ENCODE measurements at places on chromosomes 3 and 15.

DNA sequence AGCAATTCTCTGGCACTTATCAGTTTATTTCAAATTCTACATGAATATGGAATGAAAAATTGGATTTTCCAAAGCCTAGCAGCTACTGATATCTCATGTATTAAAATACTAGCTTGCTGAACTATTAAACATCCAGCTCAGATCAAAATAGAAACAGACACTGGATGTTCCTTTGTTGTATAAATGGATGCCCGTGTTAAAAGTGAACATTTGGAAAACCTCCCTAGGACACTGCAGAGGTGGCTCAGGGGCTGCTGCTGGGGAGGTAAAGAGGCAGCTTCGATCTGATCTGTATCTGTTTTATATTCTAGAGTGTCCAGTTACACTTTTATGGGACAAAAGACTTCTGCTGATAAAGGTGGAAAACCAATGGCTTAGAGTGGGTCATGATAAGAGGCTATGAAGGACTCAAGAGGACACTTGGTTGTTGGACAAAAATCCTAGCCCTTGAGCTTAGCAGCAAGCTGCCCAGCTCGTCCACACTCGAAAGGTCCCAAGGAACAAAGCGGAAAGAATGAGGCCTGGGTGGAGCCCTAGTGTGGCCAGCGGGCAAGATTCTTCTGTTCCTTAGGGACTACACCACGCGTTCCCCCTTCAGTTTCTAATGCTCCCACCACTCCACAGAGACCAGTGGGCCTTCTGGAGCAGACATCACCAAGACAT lies 9.9 kb downstream of the MESD start:
- DNase-seq: no peak

DNA sequence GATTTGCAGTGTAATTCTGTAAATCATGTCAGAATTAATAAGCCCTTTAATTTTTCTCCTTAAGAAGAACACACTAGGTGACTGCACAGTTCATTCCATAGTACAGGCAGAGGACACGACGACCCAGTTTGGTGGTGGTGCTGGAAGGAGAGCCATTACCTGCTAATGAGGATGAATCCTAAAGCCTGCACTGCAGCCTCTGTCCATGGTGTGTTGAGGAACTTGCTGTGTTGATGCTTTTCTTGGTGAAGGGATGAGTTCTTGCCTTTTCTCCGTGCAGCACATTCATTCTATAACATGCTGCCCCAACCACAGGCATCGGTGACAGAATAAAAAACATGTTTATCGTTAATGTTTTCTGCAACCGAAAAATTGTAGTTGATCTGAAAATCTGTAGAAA lies 89.6 kb upstream of the VEPH1 start:
- no peak for DNase-seq

- no peak for DNase-seq
Measured at GRCh38 chr3:138578961-138579574, 15.0 kb downstream of the CEP70 start.

GRCh38 chr15:80233581-80233980 lies 18.4 kb downstream of the CTXND1 start:
- DNase-seq: no peak

- no peak for DNase-seq
Measured at GRCh38 chr3:6448011-6448410, 412.9 kb upstream of the GRM7 start.

- DNase-seq: no peak
Measured at GRCh38 chr3:10198761-10199649, 34.3 kb downstream of the IRAK2 start.

GRCh38 chr15:61888074-61888780 lies 172.0 kb downstream of the VPS13C start:
- DNase-seq: no peak

GRCh38 chr15:53437366-53437765 lies 322.1 kb downstream of the WDR72 start:
- no peak for DNase-seq

GRCh38 chr15:67109141-67110034 lies 44.0 kb downstream of the SMAD3 start:
- DNase-seq: no peak

- DNase-seq: no peak
Measured at GRCh38 chr15:74657846-74658245, 38.0 kb downstream of the EDC3 start.

DNA sequence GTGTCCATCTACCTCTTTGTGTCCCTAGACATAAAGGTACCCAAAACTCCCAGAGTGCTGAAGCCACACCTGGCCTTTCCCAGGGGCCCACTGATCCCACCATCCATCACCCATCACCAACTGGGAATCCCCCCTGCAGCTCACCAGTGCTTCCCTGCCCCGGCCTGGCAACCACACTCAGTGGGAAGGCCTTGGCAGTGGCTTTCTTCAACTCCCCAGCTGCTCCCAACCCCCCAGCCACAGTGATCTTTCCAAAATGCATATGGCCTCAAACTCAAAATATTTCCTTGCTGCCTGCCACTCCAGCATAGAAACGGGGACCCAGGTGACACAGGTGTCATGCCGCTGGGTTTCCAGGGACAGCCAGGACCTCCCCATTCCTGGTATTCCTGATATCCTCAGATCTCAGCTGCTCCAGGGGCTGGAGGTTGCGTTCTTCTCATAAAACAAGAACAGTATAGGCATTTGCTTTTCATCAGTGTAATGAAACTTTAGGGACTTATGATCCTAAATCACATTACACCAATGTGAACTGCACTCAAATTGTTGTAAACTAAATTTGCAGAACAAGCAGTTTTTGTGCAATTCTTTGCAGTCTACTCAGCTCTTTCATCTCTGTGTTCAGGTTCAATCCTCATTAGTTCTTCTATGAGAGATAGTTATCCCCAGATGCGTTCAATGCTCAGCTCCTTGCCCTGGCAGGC lies 1.3 kb downstream of the OCA2 start:
- no peak for DNase-seq

- no peak for DNase-seq
Measured at GRCh38 chr3:132694991-132695390, 27.2 kb downstream of the NPHP3 start.

- DNase-seq: no peak
Measured at GRCh38 chr3:155093261-155093660, 13.1 kb downstream of the MME start.

GRCh38 chr15:90710436-90711027 lies 6.6 kb upstream of the BLM start:
- DNase-seq: no peak

- DNase-seq: no peak
Measured at GRCh38 chr3:184261854-184262763, 756 bp upstream of the CAMK2N2 start.

GRCh38 chr3:192417017-192417416 lies 310.3 kb downstream of the FGF12 start:
- DNase-seq: no peak

GRCh38 chr3:42844412-42844713 lies 31.3 kb downstream of the CYP8B1 start:
- no peak for DNase-seq

DNA sequence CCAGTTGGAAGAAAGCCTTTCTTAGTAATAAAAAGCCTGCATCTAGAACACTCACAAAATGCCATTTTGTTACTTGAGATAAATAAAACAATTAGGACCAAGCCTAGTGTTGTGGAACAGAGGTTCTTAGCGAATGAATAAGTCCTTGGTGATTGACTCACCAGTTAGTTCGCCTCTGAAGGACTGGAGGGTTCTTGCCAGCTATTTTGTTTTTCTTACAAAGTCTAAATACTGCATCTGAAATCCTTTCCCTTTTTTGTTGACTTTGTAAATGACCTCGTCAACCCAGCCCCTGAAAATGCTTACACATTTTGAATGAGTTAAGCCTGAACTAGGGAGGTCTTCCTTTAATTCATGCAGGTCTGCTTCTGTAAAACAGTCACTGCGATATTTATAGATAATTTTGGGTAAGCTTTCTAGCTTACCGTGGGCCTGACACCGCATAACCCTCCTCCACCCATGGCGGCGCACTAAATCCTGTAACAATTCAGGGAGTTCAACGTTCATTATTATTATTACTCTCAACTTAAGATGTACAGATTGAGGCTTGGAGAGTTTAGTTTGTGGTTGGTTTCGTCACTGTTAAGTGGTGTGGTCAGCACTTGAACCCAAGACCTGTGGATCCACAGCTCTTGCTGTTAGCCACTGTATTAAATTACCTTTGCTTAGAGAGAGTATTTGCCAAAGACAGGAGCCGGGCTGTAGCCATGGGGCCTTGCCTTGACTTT lies 45.0 kb upstream of the SACM1L start:
- DNase-seq: peak; percentile 82

DNA sequence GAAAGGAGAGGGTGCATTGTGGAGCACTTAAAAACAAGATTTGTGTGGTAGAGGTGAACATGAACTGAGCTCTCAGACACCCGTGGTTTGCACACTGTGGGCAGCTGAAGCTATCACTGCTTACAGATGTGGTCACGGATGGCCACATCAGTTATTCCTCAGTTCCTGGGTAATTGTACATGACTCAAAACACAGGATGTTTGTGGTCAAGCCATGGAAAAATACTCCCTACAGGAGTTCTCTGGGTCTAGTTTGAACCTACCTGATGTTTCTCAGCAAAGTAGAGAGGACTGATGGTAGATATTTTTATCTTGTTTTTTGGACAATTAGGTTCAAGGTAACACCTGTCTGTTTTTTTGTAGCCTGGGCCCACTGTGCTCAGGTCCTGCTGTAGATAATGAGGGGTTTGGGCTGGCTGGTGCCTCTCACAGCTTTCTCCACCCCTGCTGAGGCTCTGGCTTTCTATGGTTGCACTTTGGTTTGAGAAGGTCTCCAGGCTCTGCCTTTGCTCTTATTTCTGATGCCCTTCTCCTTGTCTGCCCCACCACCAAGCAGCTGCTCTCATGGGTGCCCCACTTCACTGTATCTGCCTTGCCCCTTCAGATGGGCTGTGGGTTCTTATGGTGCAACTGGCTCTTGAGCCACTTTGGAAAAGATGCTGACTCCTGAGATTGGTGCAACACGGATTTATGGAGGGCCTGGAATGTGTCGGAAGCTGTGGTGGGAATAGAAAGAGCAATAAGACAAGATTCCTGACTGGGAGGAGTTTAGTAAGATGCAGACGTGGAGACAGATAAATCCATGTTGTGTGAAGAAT lies 40.1 kb downstream of the CDCP1 start:
- DNase-seq: peak; percentile 50

DNA sequence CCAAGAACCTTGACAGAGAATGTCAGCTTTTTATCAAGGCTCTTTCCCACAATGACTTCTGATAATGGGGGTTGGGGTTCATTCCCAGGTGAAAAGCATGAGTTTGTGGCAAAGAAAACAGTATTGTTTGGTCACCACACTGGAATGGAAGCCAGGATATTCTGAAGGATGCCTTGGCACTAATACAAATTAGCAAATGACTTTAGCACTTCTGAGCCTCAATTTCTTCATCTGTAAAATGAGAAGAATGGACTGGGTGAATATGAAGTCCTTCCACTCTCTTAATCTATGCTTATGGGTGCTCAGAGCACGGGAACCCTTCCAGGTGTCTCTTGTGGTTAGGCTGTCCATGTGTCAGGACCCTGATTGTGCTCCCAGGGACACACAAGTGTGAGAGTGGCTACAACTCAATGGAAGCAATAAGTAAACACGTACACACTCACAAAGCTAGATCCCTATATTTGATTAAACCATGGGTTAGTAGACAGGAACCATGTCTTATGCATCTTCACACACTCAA lies 21.4 kb downstream of the RAB27A start:
- no peak for DNase-seq

DNA sequence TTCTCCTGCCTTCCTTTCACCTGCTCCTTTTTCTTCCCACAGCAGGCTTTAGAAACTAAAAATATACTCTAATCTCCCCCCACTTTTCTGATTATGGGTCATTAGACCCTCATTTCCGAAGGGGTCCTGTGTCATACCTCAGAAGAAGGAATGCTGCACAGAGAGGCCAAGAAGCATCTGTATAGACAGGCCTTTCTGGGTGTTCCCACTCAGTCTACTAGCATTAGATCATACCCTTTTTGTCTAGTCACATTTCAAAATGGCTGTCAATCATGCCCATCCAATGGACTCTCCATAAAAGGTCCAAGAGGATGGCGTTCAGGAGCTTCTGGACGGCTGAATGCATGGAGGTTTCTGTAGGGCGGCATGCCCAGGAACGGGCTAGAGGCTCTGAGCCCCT lies 192.2 kb downstream of the SUCLG2 start:
- no peak for DNase-seq

DNA sequence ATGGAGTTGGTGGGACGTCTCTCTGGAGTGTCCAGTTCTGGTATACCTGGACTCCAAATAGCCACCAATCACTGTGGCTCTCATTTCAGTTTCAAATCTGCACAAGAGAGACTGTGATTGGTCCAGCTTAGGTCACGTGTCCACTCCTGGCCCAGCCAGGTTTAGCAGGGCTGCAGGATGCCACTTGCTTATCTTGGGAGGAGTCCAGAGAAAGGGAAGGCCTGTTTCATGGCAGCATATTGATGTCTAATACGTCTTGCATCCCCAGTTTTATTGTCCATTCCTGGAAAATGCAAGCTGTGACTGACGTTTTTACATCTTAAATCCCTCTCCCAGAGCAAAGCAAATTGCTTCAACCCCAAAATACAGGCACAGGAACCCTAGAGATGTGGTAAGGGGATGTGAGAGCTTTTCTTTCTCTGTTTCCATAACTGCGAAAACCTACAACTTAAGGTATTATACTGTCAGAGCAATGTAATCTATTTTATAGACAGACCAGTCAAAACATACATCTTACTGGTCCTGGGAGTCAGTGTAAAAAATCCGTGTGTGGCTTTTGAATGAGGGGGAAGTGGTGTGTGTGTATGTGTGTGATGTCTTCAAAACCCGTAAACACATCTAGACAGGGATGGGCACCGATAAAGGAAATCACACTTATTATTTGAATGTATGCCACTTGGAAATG lies 274.4 kb downstream of the TLE3 start:
- no peak for DNase-seq

DNA sequence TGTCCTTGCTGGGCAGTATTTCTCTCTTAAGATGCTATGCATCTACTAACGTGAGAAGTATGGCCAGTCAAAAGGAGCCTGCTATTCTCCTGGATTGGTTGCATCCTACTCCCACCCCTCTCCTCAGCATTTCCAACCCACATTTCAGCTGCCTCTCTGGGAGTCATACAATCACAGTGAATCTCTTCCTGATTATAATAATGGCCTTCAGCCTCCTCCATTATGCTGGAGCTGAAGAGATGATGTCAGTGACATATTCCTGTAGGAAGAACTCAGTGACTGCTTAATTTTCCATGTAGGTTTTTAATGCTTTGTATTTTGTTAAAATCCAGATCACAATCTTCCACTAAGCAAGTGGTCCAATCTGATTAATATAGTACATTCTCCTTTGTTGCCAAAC lies 82.7 kb upstream of the SUCLG2 start:
- no peak for DNase-seq

- DNase-seq: no peak
Measured at GRCh38 chr15:24856397-24857390, 98.1 kb upstream of the SNRPN start.

Measured in smooth muscle cell of the brain vasculature (primary cell).